ENCODE measurements at places on chromosomes 5 and 9.

GRCh38 chr5:38634568-38635369 is 78.3 kb upstream of the LIFR start:
- DNase-seq, result no peak

GRCh38 chr9:30796764-30797163 is 1587.7 kb upstream of the ACO1 start:
- no peak for DNase-seq

DNA sequence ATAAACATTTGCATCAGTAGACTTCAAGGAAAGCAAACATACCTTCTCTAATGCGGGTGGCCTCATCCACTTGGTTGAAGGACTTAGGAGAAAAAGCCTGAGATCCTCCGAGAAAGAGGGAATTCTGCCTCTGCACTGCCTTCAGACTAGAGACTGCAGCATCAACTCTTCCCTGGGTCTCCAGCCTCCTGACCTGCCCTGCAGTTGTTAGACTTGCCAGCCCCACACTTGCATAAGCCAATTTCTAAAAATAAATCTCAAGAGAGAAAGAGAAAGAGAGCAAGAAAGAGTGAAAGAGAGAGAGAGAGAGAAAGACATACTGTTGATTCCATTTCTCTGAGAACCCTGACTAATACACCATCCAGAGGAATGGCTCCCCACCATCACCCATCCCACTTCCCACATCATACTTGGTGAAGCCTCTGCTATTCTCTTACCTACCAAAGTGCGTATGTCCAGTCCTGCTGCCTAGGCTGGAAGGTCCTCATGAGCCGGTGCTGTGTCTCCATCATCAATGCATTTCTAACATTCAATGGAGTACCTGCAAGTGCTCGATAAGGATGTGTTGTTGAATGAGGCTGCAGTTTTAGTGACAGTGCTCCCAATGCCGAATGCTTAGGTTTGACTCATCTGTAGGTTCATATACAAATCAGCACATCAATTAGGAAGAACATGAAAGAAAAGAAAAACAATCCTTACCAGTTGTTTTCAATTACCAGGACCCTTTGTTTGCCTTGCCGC is 35.1 kb downstream of the ZNF622 start:
- DNase-seq, result no peak

- DNase-seq, result no peak
Measured at GRCh38 chr5:53001541-53001940, 12.4 kb downstream of the ITGA2 start.

GRCh38 chr9:80836013-80836412 is 853.3 kb downstream of the TLE1 start:
- DNase-seq, result no peak

- no peak for DNase-seq
Measured at GRCh38 chr9:34571481-34571810, 18.1 kb downstream of the CNTFR start.

DNA sequence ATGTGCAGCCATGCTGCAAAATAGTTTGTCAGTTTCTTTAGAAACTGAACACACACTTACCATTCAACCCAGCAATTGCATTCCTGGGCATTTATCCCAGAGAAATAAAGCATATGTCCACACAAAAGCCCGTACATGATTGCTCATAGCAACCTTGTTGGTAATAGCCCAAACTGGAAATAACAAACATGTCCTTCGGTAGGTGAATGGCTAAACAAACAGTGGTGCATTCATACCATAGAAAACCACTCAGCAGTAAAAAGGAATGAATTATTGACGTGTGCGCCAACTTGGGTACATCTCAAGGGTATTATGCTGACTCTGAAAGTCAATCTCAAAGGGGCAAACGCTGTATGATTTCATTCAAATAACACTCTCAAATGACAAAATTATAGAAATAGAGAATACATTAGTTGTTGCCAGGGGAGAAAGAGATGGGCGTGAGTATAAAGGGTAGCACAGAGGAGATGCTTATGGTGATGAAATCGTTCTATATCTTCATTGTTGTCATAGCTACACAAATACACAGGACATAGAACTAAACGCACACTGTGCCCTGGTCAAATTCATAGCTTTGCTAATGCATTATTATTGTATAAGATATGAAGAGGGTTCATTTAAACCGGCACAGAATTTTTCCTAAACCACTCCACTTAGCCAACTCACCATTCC is 58.2 kb downstream of the DRD1 start:
- peak; percentile 78 for DNase-seq
